ENCODE measurements at places on chromosomes 4 and X.

DNA sequence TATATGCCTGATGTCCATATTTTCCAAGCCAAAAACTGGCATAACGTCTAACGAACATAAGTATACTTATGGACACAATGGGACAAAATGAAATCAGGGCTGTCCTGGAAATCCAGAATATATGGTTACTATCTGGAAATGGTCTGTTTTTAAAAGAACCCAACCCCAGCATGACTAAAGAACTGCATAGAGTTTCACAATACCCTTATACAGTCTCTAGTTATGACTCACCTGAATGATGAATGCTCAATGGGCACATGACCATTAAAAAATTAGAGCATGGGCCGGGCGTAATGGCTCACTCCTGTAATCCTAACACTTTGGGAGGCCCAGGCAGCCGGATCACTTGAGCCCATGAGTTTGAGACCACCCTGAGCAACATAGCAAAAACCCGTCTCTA, 31.8 kb downstream of the AMMECR1 start:
- no peak for DNase-seq

GRCh38 chr4:1408418-1408817, 2.2 kb upstream of the NKX1-1 start:
- no peak for DNase-seq

GRCh38 chr4:79854856-79855502, 218.1 kb downstream of the ANTXR2 start:
- no peak for DNase-seq

- no peak for DNase-seq
These were observed 243.9 kb downstream of the UNC5C start for GRCh38 chr4:95304898-95305297.

- no peak for DNase-seq
These were observed 56.3 kb downstream of the CCDC149 start for GRCh38 chr4:24856586-24856985.

DNA sequence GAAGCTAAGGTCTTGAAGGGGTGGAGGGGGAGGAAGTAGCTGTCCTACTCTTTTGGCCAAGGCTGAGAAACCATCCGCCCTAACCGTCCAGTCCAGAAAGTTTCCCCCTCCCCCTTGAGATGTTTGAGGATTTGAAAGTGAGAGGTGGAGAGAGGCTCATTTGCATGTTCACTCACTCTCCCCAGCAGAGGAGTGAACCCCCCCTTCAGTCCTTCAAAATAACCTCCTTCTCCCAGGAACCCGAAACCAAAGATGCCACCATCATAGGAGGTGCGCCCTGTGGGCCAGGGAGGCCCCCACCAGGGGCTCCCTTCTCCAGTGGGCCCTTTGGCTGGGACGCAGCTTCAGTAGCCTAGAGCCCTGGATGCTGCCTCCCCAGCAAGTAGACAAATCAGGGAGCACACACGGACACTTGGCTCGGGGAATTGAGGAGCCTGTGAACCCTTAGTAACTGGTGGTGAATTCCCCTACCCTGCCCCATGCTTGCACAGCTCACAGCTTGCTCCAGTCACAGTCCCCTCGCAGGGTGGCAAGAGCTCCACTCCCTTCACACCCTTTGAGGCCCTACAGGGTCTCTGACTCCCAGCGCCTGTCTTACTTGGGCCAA, 25.6 kb downstream of the ELF4 start:
- no peak for DNase-seq

GRCh38 chr4:6270636-6271121, 1.0 kb downstream of the WFS1 start:
- no peak for DNase-seq

GRCh38 chr4:153523164-153523796, 57.1 kb downstream of the TMEM131L start:
- no peak for DNase-seq

DNA sequence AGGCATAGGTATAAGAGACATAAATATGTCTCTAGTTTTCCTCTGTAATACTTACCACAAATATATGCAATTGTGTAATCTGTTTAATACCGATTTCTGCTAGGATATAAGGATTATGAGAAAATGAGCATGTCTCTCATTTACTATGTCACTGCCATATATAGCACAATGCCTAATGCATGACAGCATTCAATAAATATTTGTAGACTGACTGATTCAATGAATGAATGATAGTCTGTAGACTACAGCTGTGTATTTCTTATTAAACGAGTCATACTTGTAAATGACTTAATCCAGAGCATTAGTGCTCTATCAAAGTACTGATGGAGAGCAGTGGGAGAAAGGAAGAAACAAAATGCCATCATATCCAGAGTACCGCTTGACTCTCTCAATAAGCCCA, 175.6 kb downstream of the PPP3CA start:
- DNase-seq, result no peak

DNA sequence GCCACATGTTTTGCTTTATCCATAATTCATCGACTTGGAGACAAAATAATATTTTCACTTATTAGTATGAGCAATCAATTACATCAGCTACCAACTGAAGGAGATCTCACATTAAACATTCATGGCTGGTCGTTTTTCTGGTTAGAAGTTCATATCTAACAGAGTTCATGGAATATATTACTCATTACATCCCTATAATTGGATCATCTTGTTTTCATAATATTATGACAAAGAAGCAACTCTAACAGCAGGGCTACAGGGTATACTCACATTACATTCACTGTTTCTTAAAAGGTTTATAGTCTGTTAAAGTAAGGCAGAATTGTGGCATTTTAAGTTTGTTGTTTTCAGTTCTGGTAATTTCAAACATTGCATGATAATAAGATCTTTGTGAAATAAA, 33.0 kb downstream of the GSTCD start:
- no peak for DNase-seq

DNA sequence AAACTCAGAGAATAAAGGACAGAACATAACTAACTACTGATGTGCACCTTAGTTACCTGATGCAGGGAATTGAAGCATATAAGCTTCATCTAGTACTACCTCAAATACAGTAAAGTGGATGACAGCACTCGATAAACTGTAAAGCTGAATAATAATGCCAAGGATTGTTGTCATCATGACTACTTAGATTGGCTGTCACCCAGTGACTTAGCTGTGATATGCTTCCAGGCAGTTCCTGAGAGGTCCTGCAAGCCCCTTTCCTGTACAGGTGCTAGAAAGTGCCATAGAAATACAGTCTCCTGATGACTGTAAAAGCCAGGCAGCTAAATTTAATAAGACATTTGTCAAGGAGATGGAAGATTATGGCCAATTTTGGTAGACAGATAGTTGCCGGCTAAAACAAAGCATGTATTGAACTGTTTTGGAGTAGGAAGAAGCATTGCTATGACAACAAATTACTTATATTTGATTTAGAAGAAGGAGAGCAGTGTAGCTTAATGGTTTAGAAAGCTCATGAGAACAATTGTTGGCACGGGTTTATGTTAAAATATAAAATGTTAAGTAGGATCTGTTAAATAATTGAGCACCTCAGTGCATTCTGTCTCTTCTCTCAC, 29.7 kb downstream of the TMEM164 start:
- DNase-seq, result no peak

DNA sequence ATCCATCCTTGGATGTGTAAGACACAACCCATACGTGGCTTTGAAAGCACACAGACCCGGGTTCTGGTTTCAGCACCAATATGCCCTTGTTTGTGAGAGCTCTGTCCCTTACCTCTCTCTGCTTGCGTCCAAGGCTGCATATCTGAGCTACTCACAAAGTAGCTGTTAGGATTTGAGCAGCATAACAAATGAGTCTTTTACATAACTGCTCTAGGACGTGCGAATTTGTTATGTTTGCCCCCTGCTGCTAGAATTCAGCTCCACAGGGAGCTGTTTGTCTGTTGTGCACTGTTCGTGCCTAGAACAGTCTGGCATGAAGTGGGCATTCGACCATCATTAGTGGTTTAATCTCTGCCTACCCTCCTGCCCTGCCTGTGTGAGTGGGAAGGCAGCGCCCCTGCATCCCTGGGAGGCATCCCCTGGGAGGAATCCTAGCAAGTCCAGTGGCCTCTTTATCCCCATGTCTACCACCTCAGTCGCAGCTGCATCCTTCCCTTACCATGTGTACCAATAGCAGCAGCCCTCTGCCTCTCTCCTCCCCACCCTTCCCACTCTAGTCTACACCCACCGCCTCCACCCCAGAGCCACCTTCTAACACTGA, 42.1 kb downstream of the SLC2A9 start:
- DNase-seq, result no peak

DNA sequence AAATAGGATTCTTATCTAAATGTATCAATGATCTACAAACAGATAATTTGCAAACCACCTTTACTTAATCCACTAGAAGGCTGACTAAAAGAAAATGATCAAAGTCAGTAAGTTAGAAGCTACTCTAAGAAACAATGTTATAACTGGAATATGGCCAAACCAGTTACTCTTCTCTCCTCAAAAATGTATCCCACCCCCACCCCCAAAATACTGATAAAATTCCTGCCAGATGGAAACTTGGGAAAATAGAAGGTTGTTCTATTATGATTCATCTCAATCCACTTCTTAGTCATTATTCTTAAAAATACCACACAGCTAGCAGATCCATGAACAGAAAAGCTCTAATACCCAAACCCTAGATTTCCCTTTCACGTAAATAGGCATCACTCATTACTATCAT, 206.4 kb downstream of the KLHL13 start:
- DNase-seq, result no peak

DNA sequence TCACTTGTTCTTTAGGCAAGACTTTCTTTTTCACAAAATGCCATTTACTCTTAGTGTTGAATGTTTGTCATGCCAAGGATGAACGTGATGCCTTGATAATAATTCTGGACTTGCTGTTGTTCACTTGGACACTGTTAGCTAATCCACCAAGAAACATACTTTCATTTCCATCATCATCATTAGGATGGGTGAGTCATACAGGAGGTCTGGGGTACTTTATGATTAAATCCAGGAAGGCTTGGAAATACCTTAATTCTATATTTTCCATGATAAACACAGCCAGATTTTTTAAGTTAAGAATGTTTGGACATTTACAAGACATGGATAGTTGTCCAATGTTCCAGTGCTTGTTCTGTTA, 260.7 kb upstream of the GIMD1 start:
- DNase-seq, result no peak

DNA sequence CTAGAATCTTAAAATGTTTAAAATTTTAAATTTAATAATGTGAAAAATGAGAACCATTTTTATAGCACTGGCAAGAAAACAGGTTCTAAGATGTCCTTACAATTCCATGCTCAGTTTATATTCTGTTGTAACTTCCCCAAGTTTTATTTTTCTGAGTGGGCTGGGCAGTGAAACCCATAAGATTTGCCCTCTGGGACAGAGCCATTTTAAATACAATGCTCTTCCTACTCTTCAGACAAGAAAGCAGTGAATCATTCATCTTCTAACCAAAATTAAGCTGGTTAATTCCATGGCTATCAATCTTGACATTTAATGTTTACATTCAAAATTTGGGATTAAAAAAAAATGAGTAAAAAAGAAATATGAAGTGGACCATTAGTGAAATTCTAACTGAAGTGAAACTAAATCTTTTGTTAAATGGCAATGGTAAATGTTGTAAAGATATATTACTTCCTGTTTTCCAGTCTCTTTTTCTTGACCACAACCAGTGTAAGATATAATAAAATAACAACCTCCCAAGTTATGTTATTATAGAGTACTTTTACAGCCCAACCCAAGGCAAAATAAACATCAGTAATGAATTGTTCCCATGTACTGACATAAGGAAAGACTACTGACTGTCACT, 37.2 kb upstream of the PTPN13 start:
- no peak for DNase-seq

- DNase-seq, result no peak
These were observed 82.0 kb downstream of the CHRDL1 start for GRCh38 chrX:110713666-110714065.

- DNase-seq, result no peak
These were observed 6.3 kb downstream of the AREG start for GRCh38 chr4:74451214-74451661.

DNA sequence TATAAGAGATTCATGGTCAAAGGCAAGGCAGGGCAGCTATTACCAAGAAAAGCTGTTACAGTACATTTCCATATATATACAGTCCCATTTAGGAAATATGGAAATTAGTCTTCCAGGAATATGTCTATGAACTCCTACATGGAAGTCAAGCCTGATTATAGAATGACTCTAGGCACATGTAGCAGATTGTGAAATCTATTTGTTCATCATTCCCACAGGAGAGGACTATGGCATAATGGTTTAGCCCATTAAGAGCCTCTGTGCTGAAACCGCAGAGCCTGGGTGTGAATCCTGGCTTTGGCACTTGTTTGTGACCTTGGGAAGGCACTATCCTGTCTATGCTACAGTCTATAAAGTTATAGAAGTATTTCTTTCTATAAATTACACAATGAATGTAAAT, 764.8 kb downstream of the RAPGEF2 start:
- DNase-seq, result no peak

DNA sequence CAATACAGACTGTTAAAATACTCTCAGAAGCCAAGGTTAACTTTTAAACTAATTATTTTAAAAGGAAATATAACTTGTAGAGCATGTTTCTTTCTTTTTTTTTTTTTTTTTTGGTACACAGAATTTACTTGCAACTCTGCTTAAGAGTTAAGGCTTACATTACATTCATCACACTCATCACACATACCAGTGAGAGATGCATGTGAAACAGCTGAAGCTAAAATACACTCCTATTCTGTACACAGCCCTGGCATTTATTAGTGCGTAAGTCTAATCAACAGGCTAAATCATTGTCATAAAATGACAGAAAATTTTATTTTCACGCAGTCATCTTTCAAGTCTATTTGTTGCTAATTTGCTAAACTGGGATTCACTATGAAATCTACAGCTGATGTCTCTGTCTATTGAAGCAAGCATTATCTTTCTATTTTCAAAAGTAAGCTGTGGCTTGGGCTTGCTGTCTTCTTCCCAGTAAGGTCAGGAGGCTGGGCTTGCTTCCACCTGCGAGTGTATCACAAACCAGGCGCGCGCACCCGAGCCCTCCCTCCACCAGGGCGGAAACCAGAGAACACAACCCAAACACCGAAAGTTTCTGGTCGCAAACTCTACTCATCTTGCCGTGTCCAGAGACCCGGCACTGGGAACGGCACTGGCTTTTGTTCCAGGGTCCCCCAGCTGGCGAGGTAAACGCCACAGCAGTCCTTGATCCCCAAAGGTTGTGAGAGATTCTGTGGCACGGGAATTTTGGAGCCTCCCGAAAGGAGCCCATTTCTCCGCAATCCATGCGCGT, 3.9 kb downstream of the MAML3 start:
- DNase-seq, result peak; percentile 50

GRCh38 chrX:133749370-133749769, 236.0 kb downstream of the GPC3 start:
- no peak for DNase-seq

DNA sequence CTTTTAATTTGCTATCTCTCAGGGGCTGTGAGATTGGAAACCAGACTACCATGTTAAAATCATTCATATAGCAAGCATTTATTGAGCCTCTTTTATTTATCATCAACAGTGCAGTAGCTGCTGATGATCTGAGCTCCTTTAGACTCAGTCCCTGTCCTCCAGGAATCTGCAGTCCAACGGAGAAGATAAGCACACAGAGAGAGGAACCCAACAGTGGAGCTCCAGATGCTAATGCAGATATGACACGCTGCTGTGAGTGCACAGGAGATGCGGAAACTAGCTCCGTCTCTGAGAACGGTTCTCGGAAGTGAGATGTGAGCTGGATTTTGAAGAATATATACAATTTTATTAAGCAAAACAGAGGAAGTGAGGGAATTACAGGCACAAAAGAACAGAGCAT, 35.4 kb downstream of the DCHS2 start:
- DNase-seq, result no peak

GRCh38 chr4:42293967-42294813, 103.1 kb upstream of the SHISA3 start:
- DNase-seq, result no peak

GRCh38 chrX:110418316-110419235, 59.9 kb downstream of the RTL9 start:
- DNase-seq, result no peak

All from stimulated activated CD8-positive, alpha-beta memory T cell treated with anti-CD3 and anti-CD28 coated beads, Interleukin-12 subunit alpha, Interleukin-12 subunit beta, amount 100 ng/mL, for 4 hours (primary cell).